ENCODE measurements at places on chromosomes 7 and 10.

DNA sequence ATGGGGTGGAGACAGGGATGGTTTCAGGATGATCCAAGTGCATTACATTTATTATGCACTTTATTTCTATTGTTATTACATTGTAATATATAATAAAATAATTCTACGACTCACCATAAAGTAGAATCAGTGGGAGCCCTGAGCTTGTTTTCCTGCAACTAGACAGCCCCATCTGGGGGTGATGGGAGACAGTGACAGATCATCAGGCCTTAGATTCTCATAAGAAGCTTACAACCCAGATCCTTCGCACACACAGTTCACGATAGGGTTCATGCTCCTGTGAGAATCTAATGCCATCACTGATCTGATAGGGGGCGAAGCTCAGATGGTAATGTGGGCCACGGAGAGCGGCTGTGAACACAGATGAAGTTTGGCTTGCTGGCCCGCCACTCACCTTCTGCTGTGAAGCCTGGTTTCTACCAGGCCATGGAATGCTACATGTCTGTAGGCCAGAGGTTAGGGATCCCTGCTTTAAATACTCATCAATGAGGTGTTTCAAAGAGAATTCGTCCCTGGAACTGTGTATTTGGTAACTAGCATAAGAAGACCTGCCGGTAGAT, 21.2 kb upstream of the PRKCQ start:
- DNase-seq: no peak

GRCh38 chr10:14971867-14972448, 12.8 kb downstream of the MEIG1 start:
- peak; percentile 61 for DNase-seq

- peak; percentile 83 for DNase-seq
Measured at GRCh38 chr7:150368096-150368883, at the start of gene REPIN1. Gene REPIN1 (plus strand): TSS chr7:150368822. CDS start chr7:150369712, 890 bp downstream.

DNA sequence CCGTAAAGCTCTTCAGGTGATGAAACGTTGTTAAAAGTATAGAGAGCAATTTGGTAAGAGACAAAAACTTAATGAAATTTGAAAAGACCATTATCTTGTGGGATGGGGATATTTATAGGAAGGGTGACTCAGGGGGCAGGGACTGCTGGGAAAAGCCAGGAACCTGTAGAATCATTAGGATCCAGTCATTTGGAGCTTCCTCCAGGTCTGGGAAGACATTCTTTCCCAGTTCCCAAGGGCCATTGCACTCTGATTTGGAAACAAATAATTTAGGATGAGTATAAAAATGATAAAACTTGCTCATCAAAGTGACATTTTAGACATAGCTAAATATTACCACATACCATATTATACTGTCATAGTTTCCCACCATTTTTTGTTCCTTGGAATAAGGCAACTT, 143.9 kb downstream of the PFKFB3 start:
- DNase-seq: no peak

- DNase-seq: no peak
Measured at GRCh38 chr7:132080967-132081668, 495.2 kb downstream of the PLXNA4 start.

GRCh38 chr10:127715782-127716378, 21.1 kb upstream of the FOXI2 start:
- peak; percentile 31 for DNase-seq

DNA sequence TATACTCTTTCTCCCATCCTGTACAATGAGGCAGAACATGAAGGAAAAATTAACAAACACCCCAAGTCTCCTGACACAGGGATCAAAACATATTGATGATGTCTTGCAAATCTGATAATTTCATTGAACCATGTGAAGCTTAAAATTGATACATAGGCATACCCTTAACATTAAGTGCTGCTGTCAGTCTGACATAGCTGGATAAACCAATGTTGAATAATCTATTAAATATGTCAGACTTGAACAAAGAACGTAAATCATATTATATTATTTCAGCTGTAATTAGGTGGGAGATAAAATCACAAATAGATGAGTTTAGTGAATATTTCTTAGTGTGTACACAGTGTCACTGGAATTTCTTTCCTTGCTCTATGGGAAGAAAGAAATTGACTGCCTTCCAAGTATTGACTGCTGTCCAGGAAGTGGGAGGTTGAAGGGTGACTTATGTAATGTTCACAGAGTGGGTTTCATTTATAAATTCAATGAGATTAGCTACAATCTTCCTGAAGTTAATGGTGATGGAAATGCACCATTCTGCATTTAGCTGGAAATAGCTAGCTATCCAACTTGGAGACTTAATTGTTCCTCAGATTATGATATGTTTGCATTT, 170.8 kb downstream of the AUTS2 start:
- no peak for DNase-seq

DNA sequence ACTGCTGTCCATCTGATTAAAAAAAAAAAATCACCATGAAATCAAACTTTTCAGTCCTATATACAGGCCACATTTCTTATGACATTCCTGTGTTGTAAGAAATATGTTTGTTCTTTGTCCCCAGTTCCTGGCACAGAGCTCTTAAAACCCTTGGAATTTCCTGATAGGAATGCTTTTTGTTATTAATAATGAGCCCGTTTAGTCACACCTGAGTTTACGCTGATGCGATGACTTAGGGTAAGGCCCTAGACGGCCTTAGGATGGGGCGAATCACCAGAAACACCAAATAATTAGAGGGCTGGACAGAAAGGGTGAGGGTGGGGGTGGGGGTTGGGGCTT, 17.5 kb downstream of the TSPAN15 start:
- no peak for DNase-seq

DNA sequence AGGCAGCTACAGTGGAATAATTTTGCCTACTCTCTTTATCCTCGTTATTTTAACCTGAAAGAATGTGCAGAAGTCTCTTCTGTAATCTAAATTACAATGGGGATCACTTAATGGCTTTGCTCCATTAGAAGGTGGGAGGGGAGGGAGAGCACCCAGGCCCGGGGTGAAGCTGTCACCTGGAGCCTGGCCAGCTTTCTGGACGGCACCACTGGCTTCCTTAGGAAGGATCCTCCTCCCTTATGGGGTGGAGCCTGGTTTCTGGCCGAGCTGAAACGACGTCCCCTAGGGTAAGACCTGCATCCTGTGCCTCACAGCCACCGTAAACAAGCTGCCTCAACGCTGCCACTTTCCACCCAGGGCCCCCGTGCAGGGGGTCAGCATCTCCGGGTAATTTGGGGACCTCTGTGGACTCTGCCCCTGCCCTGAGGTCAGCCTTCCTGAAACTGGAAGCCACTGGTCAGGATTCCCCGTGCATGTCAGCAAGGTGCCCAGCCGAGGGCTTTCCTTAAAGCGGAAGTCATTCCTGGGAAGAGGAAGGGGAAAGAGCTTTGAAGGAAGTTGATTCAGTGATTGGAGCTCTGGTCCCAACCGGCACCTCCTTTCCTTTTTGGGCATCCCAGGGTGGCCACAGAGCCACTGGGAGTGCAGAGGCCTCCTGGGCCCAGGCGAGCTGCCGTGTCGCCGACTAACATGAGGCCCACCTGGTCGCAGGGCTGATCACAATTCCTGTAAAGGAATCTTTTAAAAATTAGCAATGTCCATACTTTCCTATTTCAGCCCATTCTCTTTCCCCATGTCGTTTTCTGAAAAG, 569.1 kb downstream of the DNAJB6 start:
- no peak for DNase-seq

DNA sequence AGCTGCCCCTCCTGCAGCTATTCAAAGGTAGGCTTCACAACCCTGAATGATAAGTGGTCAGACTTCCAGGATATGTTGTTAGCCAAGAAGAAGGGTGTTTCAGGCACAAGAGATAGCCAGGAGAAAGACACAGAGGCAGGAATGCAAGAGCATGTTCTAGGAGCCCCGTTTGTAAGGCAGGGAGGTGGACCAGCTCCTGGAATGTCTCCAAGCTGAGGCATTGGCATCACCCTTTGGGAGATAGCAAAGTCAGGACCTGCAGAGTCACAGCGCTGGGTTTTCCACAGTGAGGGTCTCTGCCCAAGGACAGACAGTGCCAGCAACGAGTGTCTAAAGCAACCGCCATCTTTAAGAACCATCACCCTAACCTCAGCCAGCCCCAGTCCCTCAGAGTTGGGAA, 484.5 kb upstream of the ZMIZ1 start:
- DNase-seq: no peak

DNA sequence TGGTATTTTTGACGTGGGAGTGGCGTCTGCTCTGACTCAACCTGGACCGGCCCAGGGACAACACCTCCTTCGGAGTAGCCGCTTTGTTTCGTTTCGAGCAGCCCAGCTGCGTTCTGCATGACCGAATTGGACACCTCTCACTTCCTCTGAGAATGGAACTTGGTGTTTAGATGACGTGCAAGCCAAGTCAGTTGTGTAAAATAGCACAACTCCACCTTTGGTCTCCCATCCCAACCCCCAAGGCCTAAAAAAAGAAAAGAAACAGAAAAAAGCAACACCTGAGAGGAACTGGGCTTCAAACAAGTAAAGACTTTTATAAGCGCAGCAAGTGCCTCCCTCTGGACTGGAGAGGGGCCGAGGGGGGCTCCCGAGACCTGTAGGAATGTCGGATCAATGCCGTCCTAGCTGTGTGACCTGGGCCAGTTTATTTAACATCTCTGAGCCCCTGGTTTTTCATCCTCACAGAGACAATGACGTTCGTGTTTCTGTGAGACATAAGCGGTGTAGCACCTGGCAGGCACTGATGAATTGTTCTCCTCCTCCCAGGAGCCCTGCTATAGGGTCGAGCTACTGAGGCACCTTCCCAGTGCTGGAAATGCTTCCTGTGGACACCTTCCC, 52.0 kb upstream of the SMNDC1 start:
- peak; percentile 25 for DNase-seq

DNA sequence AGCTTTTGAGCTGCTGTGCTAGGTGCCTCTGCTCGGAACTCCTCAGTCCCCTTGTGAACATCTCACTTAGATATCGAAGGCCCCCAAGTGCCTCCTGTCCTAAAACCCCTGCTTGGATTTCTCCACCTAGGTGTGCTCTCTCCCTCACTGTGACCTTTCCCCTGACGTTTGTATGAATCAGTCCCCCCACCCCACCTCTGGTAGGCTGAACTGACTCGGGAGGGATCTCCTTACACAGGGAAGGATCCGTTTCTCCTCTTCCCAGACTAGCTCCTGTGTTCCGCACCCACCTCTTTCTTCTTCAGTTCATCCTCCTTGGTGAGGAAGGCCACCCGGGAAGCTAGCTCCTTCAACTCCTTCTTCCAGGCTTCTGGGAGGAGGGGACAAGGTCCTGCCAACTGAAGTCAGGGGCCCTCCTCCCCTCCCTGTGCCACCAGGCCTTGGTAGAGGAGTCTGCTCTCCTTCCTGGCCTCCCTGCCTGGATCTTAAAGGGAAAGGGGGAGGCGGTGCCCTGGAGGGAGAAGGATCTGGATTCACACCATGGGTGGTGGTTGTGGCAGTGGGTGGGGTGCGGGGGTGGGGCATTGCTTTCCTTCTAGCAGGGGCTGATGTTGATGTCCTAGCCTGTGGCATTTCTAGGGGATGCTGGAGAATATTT, 6.8 kb downstream of the TBATA start:
- DNase-seq: no peak

DNA sequence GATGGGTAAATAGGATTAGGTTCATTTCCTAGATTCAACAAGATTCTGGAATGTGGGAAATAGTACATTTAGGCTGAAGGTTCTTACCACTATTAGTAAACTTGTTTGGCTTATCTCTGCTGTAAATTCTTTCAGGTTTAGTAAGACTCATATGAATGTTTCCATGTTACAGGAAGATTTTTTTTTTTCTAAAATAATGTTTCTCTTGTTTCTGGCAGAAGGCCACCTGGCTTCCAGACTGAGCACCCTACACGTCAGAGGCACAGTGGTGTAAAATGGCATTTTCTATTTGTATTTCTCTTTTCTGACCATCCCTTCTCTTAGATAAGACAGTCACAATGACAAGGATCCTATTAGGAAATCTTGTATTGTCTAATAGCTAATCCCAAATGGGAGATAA, 22.7 kb upstream of the AASS start:
- no peak for DNase-seq

- no peak for DNase-seq
Measured at GRCh38 chr10:16592378-16592777, 70.7 kb upstream of the C1QL3 start.

- DNase-seq: peak; percentile 54
Measured at GRCh38 chr7:87886875-87887274, 10.6 kb downstream of the DBF4 start.

- no peak for DNase-seq
Measured at GRCh38 chr7:26743205-26743604, 121.2 kb downstream of the SKAP2 start.

DNA sequence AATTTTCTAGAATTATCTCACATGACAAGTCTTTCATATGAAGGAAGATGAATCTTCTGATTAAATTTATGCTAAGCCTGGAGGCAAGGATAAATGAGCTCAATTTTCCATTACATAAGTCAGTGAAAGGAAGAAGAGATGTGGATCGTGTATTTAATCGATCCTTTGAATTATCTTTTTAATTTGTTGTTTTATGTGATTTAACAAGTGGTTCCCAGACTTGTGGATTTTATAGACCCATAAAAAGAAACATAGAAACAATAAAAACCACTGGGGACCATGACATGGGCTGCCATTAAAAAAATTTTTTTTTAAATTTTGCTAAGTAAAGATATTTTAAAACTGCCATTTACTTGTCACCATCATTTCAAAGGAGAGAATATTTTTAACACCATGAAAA, 45.0 kb downstream of the SLK start:
- DNase-seq: no peak

DNA sequence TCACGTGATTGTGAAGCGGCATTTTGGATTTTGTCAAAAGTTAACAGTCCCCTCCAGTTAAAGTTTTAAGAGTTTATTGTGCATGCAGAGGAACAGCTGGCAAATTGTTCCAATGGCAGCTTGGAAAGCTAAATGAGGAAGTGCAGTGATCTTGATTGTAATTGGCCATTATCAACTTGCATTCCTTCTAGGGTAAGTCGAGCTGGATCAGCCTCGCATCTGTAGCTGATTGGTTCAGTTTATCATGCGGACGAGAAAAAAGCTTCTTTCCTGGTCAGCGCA, 566 bp downstream of the ZNF789 start:
- DNase-seq: peak; percentile 76

- no peak for DNase-seq
Measured at GRCh38 chr7:101386558-101387231, 24.0 kb downstream of the COL26A1 start.

- no peak for DNase-seq
Measured at GRCh38 chr10:23442936-23443335, 4.1 kb downstream of the OTUD1 start.

GRCh38 chr10:35892526-35892925, 250.4 kb upstream of the FZD8 start:
- no peak for DNase-seq
